ENCODE measurements at places on chromosomes 5 and 9.

DNA sequence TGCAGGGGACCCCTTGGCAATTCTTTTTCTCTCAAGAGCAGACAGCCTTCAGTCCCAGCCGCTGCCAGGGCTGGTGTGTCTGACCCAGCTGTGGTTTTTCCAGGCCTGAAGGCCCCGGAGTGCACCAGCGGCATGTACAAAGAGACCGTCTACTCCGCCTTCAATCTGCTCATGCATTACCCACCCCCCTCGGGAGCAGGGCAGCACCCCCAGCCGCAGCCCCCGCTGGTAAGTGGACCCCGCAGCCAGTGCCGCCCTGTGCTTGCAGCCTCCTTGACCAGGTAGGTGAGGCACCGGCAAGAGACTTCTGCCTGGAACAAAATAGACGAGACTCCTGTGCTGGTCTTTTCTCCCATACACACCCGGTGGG lies 1.3 kb downstream of the TCF7 start:
- no peak for DNase-seq

DNA sequence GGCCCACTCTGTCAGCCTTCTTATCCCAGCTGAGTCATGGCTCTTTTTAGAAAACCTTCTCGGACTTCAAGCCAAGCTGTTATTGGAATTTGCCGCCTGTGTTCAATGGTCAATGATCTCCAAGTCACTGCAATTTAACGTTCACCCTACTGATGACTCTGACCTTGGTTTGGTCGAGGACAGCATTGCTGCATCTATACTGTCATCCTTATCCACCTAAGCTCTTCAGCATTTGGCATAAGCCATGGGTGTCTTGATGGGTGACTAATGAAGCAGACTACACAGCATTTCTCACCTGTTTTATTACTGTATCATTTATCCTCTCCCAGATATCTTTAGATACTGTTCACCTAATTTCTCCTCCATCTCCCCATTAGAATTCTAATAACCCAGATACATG lies 5.6 kb upstream of the HSPB3 start:
- no peak for DNase-seq

GRCh38 chr9:98331536-98332259 lies 76.2 kb upstream of the TBC1D2 start:
- no peak for DNase-seq

- no peak for DNase-seq
Measured at GRCh38 chr5:169778622-169779596, 141.8 kb downstream of the DOCK2 start.

- no peak for DNase-seq
Measured at GRCh38 chr5:93704996-93705395, 36.4 kb downstream of the POU5F2 start.

- no peak for DNase-seq
Measured at GRCh38 chr5:22470408-22470807, 382.7 kb downstream of the CDH12 start.

DNA sequence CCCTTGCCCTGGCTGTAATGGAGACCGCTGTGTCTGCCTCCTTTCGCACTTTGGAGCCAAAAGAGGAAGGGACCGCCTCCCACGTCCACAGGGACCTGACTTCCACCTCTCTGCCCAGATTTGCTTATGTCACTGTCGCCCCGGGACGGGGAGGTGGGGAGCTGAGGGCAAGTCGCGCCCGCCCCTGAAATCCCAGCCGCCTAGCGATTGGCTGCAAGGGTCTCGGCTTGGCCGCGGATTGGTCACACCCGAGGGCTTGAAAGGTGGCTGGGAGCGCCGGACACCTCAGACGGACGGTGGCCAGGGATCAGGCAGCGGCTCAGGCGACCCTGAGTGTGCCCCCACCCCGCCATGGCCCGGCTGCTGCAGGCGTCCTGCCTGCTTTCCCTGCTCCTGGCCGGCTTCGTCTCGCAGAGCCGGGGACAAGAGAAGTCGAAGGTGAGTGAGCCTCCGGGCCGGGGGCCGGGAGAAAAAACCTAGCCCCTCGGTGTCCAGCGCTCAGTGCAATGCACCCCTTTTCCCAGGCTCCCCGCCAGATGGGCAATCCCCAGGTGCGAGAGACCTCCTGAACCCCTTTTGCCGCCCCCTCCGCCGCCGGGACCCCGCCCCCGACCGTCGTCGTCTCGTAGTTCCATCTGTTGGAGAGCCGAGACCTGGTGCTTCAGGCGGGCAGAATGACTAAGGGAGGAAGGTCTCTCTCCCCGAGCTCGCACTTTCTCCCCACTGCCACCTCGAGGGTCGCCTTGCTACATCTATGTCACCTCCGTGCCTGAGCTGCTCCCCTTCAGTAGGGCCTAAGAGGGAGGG lies at the start of gene GPX3:
GPX3 (plus strand) TSS at position 288 of the 807 bp plus-strand sequence; CDS start at position 352, 64 bp downstream.
- peak; percentile 85 for DNase-seq

DNA sequence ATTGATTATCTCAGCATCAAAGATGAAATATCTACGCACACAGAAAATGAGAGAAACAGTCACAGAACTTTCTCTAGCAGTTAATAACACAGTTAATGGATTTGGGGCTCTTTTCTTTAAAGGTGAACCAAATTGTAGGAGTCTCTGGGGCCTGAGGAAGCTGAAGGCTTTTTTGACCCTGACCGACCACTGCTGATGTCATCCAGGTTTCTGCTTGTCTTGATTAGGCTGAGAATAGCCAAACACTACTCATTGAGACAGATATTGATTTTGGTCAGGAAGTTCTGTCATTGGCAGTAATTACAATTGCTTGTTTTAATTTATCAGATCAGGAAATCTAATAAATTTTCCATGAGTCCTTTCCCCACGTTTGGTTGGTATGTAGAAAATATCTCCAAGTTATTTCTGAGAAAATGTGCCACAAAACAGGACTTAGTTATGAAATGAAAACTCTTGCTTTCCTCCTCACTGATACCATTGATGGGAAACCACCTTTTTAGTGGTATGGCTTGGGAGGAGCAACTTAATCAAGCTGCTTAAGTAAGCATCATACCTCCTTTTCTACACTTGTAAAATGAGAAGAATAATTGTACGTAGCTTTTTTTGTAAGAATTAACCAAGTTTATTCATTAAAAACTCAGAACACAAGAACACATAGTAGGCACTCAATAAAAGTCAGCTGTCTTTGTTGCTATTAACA lies 19.7 kb downstream of the CARTPT start:
- DNase-seq = no peak

DNA sequence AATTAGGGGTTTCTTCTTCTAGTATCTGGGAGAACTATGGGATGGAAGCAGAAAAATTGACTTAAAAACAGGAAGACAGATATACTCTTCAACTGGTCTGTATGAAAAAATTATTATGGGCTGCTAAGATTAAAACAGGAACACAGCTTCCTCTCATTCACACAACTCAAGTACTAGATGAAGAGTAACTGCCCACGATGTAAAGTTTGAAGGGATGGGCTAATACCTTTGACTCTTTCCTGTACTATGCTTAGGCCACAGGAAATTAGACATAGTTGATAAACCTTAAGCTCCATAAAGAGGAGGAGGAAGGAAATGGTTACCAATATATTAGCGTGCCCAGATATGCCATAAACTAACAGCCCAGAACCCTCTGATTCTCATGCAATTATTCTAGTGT lies 88.6 kb downstream of the ANKRD31 start:
- DNase-seq = no peak

GRCh38 chr9:133379153-133380086 lies 3.3 kb downstream of the STKLD1 start:
- no peak for DNase-seq

DNA sequence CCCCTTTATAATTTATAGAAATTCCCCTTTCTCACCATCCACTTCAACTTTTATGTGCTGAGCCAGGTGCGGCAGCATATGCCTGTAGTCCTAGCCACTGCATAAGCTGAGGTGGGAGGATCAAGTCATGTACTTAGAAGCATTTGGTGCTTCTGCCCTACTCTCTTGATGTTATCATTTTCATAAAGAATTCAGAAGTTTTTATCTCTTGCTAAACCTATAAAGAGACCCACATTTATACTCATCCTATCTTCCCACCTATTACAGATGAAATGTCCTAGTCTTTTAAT lies 18.5 kb downstream of the HMMR start:
- no peak for DNase-seq

GRCh38 chr9:27943501-27943900 lies 370.2 kb upstream of the C9orf72 start:
- DNase-seq = no peak

- no peak for DNase-seq
Measured at GRCh38 chr9:27356446-27356845, 59.5 kb upstream of the EQTN start.

DNA sequence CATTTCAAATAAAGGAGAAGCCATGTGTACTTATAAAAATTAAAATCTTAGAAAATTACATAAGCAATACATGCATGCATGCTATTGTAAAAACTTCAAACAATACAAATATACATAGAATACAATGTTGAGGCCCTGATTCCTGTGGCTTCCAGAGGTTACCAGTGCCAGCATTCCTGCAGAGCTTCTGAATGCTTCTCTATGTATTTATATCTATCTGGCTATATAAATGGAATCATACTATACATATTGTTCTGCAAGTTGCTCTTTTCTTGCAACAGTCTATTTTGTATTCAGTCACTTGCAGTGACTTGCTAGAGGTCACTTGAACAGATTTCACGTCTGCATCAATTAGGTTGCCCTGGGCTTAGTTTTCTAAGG lies 3.2 kb upstream of the IL12B start:
- no peak for DNase-seq

DNA sequence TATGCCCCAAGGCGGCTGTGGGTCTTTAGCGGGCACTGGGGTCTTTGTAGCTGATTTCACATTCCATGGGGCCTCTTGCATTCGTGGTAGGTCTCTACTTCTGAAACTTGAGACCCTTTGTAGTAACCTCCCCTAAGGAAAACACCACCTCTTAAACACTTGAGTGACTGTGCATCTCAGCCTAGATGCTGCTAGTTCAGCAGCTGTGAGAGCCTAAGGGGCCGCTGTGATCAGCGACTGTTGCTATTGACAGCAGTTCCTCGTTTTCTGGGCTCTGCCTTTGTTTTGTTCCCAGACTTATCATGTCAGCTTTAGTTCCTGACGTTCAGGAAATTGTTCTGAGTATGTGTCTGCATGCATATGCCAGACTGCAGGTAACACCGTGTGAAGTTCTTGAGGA lies 171.2 kb downstream of the HSPA4 start:
- DNase-seq = no peak

GRCh38 chr5:77087484-77088261 lies 588 bp upstream of the ZBED3 start:
- DNase-seq = no peak

DNA sequence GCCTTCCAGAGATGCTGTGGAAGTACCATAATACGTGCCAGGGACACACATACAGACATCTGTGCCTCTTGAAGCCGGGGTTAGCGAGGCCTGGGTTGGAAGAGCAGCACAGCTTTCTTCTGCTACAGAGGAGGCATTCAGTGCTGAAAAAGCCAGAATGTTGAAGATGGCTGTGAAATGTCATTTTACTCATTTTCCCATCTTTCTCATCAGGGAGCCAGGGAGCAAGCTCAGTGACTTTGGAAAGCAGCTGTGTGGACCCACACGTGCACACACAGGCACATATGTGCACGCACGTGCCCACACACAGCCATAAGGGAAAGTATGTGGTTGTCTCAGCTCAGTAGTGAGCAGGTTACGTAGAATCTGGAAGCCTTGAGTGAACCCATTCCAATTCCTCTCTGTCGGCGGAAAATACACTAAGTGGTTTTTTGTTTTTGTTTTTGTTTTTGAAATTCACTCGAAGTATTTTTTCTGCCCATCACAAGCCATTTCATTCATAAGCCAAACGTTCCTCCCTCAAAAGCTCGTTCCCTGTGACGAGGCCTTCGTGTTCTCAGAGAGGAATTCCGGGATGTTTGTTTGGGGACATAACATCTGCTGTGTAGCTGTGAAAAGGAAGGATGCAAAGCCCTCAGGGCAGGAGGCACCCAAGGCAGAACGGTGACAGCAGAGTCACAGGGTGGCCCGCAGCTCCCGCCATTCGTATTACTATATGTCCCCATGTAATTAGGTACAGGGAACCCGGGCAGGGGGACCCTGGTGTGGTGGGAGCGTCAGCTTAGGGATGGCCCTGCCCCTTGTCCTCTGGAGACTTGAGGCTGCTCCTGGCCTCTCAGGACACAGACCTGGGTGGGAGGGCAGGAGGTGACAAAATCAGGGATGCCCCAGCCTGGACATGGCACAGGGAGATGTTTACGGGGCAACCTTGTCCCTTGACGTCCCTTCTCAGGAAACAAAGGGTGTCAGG lies 29.0 kb upstream of the ANKRD33B start:
- DNase-seq = no peak

All from glutamatergic neuron (in vitro differentiated cells).